ENCODE measurements at places on chromosomes 11 and 22.

DNA sequence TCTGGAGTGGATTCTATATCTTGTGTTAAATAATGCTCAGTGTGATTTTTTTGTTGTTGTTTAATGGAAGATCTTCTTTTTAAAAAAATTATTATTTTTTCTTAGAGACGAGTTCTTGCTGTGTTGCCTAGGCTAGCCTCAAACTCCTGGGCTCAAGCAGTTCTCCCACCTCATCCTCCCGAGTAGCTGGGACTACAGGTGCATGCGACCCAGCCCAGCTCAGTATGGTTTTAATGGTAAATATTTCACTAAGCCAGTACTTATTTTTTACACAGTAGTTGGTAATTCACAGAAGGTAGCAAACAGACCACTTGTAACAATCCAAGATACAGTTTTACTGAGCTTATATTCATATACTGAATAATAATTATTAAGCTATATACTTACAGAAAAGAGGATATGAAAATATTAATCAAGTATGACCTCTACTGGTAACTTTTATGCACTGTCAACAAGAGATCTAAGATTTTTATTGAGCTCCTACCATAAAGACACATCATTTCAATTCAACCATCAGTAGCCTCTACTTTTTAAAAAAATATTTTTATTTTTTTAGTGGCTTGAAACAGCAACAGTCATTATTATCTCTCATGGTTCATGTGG, 6.1 kb upstream of the CD59 start:
- DNase-seq: no peak

DNA sequence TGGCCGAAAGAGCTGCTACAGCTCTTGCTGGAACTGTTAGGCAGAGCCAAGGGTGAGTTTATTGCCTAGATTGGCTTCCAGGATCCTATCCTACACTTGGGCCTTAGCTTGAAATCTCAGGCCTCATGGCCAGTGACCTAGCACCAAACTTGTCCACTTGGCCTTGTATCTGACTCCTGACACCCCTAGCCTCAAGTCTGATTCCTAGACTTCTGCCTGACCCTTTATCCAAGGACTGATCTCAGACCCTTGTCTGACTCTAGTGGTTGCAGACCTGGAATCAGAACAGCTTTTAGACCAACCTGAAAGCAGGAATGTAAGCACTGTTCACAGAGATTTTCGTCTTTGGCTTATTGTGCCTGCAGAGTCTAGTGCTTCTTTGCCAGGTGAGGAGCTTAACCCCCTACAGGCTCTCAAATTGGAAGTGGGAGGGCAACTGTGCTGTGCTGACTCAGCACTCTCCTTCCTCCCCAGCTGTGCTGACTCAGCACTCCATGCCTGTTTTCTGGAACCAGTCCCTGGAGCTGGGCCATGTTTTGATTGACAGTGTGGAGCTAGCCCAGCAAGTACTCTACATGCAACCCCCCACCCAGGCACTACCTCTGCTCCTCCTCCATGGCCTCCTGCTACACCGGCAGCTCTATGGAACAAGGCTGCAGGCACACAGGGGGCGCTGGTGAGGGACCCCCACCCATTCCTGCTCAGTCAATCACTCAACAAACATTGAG, 35.1 kb downstream of the RRP8 start:
- DNase-seq: no peak

DNA sequence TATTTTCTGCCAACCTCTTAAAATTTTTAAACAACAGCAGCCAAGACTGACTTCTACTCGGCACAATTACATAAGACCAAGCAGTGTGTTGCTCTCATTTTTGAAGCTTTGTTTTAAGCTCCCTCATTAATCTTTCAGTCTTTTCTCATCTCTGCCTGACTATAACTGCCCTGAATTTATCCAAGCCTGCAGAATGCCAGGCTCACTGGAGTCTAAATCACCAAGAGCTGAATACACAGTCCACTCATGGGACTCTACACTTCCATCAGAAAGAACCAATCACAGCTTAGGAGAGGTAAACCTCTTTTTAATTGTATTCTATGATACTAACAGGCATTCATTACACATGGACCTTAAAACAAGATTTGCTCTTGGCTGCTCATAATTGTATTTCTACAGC, 178.7 kb downstream of the CADM1 start:
- no peak for DNase-seq

GRCh38 chr11:28836285-28837081, 728.3 kb downstream of the METTL15 start:
- no peak for DNase-seq

GRCh38 chr11:69869311-69869939, 50.2 kb upstream of the FGF3 start:
- no peak for DNase-seq

GRCh38 chr11:65419772-65420481, 2.7 kb upstream of the NEAT1 start:
- peak; percentile 56 for DNase-seq

DNA sequence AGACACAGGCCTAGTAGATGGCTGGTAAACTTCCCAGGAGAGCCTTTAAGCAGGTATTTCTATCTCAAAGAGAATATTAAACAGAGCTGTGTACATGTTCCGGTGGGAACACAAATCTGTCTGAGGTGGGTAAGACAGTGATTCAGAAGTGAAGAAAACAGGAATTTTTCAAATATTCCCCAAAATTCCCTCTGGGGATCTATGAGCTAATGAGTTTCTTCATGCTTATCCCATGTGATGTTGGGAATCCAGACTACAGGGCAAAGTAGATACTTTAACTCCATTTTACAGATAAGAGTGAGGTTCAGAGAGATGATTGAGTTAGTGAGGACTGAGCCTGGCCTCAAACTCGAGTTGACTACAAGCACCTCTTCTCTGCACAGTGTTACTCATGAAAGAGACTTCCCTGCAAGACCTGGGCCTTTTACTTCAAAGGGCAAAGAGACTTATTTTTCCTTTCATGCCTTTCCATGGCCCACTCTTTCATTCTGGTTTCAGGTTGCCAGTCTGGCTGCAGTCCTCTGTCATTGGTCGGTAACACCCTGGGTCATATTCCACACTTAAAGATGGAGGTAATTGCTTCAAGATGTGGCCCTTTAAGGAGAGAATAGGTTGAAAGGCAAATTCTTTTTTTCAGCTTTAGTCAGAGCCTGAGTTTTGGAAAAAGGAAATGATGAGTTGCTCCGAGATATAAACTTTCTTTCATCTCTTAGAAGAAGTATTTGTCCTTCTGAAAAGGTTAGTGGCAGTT, 70.1 kb downstream of the CYB5R2 start:
- DNase-seq: no peak

DNA sequence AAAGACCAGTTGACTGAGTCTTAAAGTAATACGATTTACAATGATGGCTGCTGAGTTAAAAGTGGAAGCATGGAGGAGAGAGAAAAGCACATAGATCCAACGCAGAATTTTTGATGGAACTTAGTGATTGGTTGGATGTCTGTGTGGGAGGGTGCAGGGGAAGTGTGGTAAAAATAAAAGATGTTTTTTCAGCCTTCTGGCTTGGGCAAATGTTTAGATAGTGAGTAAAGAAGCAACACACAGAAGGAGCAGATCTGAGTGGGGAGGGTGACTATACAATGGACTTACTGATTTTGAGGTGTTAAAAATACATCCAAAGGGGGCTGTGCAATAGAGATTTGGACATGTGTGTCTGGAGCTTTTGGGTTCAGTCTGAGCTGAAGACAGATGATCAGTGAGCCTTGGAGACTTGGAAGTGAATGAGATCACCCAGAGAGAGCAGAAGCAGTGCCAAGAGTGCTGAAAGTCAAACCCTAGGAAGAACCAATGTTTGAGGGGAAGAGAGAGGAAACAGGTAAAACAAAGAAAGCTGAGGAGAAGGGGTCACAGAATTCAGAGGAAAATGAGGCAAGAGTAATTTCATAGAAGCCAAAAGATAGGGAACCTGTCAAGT, 8.6 kb downstream of the GRIA4 start:
- no peak for DNase-seq

DNA sequence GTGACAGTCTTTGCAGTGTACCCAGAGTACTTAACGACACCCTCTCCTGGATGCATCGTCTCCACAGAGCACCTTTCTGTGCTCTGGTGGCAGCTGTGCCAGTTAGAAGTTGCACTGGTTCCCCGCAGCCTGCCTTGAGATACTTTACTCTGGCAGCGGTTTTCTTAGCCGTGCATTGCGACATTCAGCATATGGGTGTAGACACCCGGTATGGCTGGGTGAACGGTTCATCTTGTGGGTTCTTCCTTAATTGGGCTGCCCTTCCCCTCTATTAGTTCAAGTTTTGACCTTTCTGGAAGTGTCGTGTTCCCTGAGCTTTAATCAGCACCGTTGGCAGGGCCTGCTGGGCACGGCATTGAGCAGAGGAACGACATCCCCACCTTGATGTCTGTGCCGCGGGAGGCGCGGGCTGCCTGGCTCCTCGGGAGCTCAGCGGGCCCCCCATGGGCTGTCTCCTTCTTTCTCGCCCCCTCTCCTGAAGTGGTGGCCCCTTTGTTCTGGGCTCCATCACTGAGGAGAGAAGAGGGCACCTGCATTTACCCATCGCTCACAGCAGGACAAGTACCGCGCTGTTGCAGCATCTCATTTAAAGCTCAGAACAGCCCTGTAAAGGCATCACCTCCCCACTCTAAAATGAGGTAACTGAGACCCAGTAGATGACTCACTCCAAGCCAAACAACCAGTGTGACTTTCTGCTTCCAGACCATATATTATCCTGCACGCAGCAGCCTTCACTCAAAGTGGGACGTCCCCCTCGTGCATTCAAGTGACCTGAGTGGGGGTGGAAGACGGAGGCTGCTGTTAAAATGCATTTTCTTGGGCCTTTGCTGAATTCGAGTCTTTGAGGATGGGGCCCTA, 13.3 kb downstream of the FAM83F start:
- DNase-seq: no peak

GRCh38 chr11:15569305-15570025, 454.7 kb downstream of the INSC start:
- no peak for DNase-seq

- no peak for DNase-seq
Observed at GRCh38 chr11:59199546-59200422, 12.9 kb downstream of the MPEG1 start.

- no peak for DNase-seq
Observed at GRCh38 chr11:14672635-14673034, 29.0 kb downstream of the PDE3B start.

DNA sequence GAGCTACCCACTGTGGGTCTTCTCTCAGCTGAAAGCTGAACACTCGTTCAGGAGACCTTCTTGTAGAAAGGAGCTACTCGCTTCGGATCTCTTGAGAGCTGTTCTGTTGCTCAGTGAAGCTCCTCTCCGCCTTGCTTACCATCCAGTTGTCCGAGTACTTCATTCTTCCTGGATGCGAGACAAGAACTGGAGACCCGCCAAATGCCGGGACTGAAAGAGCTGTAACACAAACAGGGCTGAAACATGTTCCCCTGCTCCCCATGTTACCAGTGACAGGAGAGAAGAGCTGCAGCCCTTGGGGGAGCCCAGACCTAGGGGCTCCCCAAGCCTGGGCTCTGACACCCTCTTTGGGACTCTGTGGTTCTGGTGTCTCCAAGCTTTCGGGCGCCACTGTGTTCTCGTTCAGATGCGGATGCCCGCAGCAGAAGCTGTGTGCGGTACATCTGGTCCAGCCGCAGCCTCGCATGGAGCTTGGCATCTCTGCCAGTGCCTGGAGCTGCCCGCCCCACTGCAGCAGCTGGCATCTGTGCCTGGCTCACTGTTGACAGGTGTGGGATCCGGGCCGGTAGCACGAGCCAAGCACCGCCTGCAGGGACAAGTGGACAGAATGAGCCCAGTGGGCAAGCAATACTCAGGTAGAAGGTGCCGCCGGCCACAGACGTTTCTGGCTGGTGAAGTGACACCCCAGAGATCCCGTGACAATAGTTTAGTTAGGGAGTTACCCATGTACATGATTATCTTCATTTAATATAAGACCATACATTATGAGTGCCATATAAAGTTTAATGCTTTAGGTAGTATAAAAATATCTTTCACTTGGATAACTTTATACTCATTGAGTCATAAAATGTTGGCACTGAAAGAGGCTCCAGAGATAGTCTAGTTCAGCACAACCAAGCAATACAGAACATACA, 49.1 kb downstream of the EMSY start:
- DNase-seq: no peak

- no peak for DNase-seq
Observed at GRCh38 chr11:112016088-112016764, 9.0 kb upstream of the DLAT start.

- no peak for DNase-seq
Observed at GRCh38 chr11:44028401-44028800, 19.4 kb upstream of the ACCSL start.

- no peak for DNase-seq
Observed at GRCh38 chr22:27876684-27877083, 42.4 kb downstream of the PITPNB start.

DNA sequence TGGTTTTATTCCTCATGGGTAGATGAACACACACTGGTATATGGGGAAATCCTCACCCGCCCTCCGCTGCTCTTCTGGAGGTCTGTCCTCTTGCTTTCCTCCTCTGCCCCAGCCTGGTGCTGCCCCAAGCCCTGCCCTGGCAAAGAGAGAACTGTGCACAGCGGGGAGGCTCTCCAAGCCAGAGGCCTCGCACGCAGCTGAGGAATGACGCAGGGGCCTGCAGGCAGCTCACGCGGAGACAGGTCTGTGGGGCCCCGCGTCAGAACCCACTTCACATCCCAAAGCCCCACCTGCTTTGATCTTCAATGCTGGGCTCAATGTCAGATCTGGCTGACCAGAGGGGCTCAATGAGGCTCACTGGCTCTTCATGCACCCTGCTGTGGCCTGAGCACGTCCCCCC, 10.0 kb downstream of the GATD1 start:
- no peak for DNase-seq

DNA sequence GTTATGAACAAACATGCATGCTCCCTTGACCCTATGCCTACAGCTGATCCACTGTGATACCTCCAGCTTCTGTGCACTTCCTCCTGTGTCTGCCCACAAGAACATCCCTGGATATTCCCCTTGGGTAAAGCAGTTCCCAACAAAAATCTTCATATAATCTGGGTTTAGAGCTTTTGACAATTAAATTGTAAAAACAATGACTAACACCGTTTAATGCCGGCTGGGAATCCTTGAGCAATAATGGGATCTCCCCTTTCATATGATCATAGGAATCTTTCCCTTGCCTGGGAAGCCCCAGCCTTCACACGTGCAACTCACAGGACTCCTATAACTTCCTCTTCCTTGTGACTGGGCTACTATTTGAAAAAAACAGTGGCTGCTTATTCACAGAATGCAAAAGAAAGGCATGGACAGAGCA, 6.3 kb upstream of the ZC3H12C start:
- no peak for DNase-seq

- no peak for DNase-seq
Observed at GRCh38 chr22:49326558-49326957, 501.1 kb downstream of the BRD1 start.

- no peak for DNase-seq
Observed at GRCh38 chr11:86003654-86004053, 65.2 kb downstream of the PICALM start.

All from effector memory CD4-positive, alpha-beta T cell (primary cell).